ENCODE measurements at places on chromosomes 11 and 22.

DNA sequence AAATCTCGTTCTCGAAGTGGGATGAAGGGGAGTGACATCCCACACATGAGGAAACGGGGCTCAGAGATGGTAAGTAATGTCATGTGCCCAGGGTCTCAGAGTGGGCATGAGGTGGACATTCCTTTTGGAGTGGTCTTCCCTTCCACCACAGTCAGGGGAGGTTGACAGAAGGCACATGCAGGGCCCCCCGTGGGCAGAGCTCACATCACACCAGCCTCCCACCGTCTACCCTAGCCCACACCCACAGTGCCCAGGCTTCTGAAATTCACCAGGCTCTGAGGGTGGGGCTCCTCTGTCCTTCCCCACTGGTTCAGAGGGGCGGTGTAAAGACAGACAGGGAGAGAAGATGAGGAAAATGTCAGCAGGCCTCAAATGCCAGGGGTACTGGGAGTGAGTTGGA is 41.1 kb upstream of the TIMP3 start:
- DNase-seq = no peak

- DNase-seq = no peak
Observed at GRCh38 chr22:30354644-30355043, 2.0 kb downstream of the SF3A1 start.

- no peak for DNase-seq
Observed at GRCh38 chr22:50422961-50423815, 51.6 kb downstream of the SBF1 start.

DNA sequence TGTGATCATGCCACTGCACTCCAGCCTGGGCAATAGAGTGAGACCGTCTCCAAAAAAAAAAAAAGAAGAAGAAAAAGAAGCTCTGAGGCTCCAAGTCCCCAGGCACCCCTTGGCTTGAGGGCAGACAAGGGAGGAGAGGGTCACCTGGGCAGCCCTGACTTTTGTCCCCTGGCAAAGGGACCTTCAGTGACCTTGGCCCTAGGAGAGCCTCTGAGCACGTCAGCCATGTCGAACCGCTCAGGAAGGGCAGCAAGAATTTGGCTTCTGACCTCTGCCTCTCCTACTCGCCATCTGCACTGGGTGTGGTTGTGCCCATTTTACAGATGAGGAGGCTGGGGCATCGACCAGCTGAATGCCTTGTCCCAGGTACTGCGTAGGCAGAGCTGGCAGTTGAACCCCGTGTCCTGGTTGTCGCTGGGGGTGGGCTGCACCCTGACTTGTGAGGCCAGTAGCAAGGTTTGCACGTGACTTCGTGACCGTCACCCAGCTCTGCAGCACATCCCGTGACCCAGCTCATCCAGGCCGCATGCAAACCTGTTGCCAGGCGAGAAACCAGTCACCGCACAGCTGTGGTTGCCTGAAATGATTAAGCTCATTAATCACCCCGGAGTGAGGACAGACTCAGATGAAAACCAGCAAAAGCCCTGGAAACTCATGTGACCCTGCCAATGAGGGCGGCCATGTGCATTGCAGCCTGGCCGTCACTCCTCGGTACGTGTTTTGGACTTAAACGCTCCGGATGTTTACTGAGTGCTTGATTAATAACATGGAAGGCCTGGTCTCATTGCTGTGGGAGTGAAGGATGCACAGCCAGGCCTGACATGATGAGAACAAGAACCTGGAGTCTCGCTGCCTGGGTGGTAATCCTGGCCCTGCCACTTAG is 47.7 kb upstream of the PPP6R3 start:
- no peak for DNase-seq

GRCh38 chr11:73262851-73263495 is 9.2 kb upstream of the P2RY6 start:
- no peak for DNase-seq

DNA sequence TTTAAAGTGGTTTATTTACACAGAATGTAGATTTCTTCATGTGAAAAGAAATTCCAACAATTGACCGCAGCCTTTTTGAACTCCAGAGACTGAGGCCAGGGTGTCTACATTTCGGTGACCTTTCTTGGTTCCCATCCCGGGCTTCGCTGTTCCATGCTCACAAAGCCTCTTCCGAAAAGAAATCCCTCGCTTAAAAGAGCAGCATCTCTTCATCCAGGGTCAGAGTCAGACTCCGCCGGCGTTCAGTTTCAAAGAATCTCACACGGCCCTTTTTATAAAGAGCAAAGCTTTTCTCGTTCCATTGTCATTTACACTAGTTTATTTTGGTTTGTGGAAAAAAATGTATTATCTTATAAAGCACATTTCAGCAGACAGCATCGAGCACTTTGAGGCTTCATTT is 530.6 kb upstream of the B3GAT1 start:
- DNase-seq = no peak

DNA sequence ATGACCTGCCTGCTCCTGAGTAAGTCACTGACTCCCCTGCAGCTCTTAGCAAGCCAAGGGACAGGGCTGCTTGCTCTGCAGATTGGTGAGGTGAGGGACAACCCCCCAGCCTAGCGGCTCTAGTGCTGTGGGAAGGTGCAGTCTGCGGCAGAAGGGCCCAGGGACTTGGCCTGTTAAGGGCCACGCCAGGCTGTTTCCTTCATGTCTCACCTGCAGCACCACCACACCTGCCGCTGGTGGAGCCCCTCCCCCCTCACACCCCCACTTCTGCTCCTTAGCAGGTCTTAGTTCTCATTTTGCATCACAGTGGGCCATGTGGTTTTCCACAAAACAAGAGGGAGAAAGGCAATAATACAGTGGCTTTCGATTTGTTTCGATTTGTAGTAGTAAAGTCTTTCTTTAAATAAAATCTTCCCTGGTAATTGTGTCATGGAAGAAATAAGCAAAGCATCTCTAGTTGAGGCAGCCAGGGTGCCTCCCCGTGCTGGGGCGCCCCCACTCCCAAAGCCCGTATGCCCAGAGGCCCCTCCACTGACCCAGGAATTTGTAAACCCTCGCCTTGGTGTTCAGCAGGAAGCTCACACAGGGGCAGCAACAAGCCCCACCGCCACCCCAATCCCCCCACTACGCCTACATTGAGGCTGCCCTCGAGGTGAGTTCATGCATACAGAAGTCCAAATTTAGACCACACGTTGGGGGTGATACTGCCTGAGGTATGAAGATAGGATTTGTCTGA is 86.5 kb upstream of the CLDN5 start:
- no peak for DNase-seq

GRCh38 chr11:62560566-62561103 is 13.1 kb downstream of the EEF1G start:
- peak; percentile 70 for DNase-seq

DNA sequence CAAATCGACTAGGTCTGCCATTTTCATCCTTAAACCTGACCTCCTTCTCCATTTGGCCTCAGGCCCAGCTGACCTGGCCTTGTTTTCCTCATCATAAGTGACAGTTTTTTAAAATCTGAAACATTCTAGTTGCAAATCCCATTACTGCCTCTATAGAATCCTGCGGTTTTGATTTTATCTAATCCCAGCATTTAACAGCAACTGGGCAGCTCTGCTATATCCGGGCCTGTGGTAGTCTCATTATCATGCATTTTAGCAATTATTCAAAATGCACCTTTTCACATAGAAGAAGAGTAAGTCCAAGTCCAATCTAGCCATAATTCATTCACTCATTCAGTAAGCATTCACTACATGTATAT is 28.6 kb upstream of the BIRC3 start:
- no peak for DNase-seq

GRCh38 chr22:29370537-29370936 is 17.8 kb downstream of the AP1B1 start:
- DNase-seq = no peak

- no peak for DNase-seq
Observed at GRCh38 chr11:124610295-124610694, 933 bp upstream of the PANX3 start.

DNA sequence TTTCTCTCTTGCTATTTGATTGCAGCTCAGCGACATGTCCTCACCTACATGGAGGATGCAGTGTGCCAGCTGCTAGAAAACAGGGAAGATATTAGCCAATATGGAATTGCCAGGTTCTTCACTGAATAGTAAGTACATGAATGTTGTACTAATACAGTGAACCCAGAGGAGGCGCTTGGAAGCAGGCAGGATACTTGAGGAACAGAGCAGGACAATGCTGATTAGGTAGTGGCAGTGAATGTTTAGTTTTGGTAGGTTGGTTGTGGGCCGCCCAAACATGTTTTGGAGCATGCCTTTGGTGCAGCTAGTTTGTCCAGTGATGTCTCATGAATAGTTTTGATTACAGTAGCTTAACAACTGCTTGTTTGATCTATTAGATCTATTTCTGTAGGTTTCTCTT is 50.6 kb downstream of the CSTPP1 start:
- no peak for DNase-seq

DNA sequence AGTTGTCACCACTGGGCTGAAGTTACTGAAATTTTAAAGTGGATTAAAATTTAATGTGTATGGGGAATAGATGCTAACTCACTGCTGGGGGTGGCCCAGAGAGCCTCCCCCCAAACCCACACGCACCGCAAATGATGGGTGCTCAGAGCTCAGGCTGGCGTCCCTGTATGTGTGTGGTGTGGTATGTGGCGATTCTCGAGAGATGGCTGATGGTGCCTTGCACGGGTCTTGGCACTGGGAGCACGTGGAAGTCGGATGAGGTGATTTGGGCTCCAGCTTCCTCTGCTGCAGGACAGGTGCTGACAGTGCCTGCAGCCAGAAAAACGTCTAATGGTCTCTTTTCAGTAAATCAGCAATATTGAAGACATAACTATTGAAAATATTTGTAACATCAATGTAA is 1473.3 kb downstream of the TBC1D22A start:
- DNase-seq = no peak

- no peak for DNase-seq
Observed at GRCh38 chr11:19868871-19869270, 156.2 kb downstream of the NAV2 start.

DNA sequence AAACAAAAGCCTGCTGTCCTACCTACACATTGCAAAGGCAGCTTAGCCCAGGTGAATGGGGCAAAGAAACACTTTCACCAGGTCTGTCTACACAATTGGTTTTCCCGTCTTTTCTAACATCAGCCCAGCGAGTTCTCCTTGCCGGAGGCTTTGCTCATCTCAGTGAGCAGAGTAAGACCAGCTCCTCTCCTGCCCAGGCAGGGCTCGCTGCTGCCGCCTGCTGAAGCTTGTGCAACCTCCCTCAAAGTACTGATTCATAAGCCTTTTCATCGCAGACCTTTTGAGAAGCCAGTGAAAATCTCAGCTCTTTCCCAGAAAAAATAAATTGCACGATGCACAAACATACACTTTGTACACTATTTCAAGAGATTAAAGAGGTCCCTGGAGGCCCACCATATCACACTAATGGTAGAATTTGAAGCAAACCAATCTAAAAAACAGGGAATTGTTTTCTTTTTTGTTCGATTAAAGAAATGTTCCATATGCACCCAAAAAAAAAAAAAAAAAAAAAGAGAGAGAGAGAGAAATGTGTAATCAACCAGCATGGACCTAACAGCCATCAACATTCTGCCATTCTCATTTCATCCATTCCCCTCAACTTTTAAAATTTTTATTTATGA is 328.1 kb upstream of the MPPED2 start:
- no peak for DNase-seq

DNA sequence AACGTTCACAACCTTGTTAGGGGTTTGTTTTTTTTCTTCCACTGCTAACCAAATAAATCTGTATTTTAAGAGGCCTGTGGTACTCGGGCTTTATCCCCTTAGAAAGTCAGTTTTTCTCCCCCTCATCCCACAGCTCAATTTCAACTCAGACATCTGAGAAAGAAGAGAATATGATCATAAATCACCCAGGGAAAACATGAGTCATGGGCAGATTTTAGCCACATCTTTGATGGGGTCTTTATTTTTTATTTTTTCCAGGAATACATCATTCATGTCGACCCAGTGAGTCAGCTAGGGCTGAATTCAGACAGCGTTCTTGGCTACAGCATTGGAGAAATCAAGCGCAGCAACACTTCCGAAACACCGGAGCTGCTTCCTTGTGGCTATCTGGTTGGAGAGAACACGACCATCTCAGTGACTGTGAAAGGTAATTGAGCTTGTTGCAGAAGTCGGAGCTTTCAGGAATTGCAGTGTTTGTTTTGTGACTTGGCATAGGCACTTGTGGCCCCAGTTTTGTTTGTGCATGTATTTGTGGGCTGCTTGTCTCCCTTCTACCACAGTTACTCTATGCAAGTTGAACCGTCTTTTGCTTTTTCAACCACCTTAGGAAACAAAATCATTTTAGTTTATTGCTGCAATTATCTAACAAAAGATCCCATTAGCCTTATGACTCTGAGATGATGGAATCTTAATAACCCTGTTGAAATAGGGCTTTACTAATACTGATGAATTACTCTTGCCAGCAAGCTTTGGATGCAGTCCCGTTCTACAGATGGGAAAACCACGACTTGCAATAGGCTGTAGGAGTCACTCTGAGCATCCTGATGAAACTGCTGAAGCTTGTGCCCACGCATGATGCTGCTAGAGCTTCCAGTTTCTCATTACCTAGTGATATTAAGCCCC is 62.7 kb downstream of the DBX1 start:
- DNase-seq = no peak

Measured in activated CD8-positive, alpha-beta memory T cell treated with anti-CD3 and anti-CD28 coated beads for 1 hour (primary cell).